ENCODE measurements at places on chromosomes 1 and 21.

DNA sequence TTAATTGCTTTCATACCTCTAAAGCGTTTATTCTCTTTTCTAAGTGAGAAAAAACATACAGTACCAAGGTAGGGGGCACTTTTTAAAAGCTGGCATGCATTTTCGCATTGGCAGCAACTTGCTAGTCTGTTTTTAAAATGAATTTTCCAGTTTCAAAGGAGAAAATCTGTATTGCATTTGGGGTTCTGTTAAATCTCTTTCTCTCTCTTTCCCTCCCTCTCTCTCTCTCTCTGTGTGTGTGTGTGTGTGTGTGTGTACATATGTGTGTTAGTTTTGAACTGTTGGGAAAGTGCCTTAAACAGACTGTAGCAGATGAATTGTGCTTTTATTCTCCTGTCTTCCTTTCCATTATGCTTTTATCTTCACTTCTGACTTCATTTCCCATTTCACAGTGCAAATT, 7.3 kb downstream of the NIBAN1 start:
- no peak for DNase-seq

- no peak for DNase-seq
Measured at GRCh38 chr1:243455760-243456651, 200.2 kb downstream of the SDCCAG8 start.

- no peak for DNase-seq
Measured at GRCh38 chr1:108704496-108704895, 8.2 kb upstream of the FNDC7 start.

- no peak for DNase-seq
Measured at GRCh38 chr1:70411360-70411844, 334 bp downstream of the CTH start.

DNA sequence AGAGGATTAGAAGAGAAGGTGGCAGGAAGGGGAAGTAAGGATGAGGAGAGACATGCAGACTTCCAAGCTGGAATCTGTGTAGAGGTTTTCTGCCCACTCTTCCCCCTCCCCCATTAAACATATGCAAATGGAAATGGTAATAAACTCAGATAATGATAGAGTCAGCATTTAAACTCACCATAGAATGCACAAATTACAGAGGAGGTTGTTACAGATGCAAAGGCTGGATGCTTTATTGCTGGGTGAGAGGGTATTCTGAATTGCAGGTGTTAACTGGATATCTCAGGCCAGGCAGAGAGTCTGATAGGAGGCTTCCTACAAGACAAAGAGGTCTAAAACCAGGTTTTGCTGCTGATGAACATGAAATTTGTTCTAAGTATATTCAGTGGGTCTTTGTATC, 372.5 kb downstream of the SEC16B start:
- DNase-seq: no peak

DNA sequence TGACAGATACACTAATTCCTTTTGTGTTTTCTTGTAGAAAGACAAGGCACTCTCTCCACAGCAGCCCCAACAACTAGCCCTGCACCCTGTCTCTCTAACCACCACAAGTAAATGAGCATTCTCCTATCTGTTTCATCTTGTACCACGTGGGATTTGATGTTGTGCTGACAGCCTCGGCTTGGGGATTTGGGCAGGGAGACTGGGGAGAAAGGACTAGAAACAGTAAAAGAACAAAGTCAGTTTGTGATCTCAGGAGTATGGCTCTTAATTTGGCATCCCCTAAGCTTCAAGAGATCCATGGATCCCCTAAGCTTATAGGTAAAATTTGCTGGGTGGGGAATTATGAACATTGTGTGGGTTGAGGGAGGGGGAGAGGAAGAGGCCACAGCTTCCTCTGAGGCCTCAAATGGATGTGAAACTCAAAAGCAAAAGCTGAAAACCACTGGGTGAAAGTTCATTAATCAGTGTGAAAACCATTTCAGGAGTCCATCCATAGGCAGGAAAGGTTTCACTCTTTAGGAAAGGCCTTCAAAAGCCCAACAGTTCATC, 3.1 kb downstream of the C1orf162 start:
- no peak for DNase-seq

DNA sequence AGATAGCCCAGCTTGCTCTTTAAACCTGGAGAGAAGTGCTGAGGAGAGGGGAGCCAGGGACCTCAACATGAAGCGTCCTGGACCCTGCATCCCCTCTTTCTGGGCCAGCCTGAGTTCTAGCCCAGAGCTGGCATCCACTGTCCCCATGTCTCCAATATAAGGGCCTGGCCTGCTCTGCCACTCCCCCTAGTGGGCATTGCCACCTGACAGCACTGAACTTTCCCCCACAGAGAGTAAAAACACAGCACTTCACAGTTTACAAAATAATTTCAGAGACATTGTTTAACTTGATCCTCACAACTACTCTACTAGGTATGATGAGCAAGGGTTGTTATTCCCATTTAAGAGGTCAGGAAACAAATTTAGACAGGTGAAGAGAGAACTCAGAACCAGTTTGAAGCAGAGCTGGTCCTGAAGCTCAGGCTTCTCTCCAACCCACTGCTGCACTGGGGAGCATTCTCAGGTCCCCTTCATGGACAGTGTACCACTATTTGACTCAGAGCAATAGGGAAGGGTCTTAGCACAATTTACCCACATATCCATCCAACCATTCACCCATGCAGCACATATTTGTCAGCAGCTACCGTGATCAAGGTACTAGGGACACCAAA, 151.2 kb downstream of the DMRTA2 start:
- no peak for DNase-seq

DNA sequence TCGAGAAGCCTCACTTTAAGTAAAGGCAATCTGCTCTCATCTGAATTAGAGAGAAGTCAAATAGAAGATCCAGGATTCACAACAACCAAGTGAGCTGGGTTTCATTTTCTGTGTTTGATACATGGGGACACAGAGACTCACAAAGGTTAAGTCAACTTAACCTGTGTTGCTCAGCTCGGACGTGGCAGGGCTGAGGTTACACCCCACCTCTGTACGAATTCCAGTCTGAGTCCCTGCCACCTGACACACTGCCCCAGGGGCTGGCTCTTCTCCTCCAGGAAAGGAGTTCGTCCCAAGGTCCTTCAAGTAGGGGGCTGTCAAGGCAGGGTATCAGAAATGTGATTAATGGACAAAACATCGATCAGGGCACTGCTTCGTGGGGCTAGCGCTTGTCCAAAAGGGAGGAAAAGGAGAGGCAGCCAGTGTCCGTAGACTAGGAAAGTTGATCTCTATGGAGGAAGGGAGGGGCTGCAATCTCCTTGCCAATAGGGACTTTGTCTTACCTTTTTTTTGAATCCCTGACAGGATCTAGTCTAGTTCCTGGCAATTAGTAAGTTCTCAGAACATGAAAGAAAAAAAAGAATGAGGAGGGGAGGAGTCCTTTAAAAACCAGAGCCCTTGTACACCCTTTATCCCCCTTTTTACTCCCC, 116.4 kb downstream of the CNIH3 start:
- DNase-seq: no peak

GRCh38 chr1:14435368-14436023, 163.0 kb upstream of the KAZN start:
- no peak for DNase-seq

GRCh38 chr1:78468521-78468920, 22.3 kb upstream of the PTGFR start:
- no peak for DNase-seq

DNA sequence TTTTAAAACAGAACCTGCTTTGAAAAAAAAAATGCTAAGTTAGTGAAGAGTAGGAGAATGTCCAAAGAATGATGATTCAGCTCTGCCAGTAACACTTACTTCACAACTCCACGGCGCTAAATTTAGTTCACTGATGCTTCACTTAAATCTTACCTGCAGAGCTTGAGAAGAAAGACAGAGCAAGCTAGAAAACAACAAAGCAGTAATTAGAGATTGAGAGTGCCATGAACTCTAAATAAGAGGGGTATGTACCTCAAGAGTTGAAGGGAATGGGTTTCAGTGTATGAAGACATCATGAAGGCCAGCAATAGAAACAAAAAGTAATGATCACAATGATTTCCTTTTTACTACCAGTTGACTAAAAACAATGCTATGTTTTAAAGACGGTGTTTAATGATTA, 32.8 kb downstream of the EPRS1 start:
- DNase-seq: no peak

GRCh38 chr1:8569242-8569641, 248.2 kb downstream of the RERE start:
- no peak for DNase-seq

DNA sequence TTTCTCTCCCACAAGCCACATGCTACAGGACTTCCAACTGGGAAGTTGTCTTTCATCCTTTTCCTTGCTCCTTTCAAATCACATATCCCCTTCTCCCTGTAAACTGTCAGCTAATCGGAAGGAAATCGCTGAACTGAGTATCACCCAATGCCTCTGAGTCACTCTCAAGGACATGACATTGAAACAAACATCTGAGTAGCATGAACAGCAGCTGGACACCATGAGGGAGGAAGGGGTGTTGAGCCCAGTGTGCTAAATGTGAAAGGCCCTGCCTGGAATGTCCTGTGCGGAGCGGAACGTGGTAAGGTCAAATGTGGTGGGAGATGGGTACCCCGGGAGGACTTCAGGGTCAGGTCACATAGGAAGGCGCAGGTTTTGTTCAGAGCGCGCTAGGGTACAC, at the start of gene OR2AJ1:
OR2AJ1 (plus strand) TSS at position 22 of the 400 bp plus-strand sequence. CDS start 8,880 bp downstream, outside the sequence.
- DNase-seq: no peak

DNA sequence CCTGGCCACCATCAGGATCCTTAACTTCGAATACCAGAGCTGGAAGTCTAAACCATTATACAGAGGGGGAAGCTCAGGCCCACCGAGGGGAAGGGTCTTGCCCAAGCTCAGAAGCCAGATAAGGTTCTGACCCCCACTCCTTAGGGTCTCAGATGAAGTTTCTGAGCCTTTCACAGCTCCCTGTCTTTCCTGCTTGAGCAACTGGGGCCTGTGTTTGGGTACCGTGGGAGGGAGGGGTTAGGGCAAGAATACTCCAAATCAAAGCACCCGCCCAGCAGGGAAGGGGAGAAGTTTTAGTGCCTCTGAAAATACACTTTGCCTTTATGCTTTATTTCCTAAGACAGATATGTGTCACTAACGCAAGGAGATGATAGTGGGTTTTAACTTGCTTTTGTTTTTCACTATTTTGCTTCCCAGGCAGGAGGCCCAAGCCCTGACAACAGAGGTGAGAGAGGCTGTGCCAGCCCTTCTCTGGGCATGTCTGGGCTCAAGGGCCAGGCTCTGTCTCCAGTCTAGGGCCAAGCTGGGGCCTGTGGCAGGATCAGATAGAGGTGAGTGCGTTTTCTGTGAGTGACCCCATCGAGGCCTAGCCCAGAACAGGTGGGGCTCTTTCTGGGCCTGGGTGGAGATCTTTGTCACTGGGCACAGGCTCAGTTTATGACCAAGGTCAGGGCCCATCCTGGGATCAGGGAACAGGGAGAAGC, 20.5 kb upstream of the TENT5B start:
- DNase-seq: no peak

DNA sequence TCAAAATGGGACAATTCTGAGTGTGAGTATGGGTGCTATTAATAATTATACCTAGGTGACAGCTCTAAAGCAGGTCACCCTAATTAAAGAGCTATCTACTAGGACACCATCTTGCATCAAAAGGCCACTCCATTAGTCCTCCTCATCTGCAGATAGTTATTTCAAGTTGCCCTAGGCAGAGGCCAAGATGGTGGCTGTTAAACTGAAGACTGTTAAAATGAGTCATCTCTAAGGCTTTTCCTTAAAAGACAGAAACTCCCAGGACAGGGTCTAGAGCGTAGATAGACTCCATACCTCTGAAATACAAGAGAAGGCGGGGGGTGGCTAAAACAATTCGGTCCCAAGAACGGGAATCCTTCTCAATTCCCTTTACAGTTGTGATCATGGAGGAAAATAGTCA, 4.5 kb upstream of the ZNF697 start:
- DNase-seq: no peak

- DNase-seq: no peak
Measured at GRCh38 chr21:17050156-17050555, 462.7 kb upstream of the CXADR start.

GRCh38 chr1:235101558-235102258, 26.9 kb downstream of the TOMM20 start:
- no peak for DNase-seq

DNA sequence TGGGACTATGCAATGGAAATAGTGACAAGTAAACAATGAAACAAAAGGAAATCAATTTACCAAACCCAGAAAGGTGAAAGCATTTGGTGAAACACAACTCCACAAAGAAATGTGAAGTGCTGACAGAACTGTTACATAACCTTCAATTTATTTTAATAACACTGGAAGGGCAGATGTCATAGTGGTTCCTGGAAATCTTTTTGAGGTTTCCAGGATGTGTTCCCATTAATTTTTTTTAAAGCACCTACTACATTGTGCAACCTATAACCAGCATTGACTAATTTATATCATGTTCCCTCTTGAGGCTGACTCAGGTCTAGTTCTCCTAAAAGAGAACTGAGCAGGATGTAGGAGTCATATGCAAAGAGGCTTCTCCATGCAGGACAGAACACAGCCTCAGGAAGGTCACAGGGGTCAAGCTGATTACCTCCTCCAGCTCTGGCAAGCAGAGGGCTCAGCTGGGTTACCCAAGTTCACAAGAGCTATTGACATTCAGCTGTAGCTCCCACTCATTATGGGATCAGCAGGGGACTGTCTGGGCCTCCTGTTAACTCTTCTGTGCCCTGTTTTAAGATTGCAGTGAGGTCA, 157.1 kb upstream of the NRIP1 start:
- no peak for DNase-seq

GRCh38 chr21:42784276-42784675, 95.1 kb downstream of the WDR4 start:
- DNase-seq: no peak

GRCh38 chr1:210588946-210589345, 260.2 kb downstream of the HHAT start:
- no peak for DNase-seq

DNA sequence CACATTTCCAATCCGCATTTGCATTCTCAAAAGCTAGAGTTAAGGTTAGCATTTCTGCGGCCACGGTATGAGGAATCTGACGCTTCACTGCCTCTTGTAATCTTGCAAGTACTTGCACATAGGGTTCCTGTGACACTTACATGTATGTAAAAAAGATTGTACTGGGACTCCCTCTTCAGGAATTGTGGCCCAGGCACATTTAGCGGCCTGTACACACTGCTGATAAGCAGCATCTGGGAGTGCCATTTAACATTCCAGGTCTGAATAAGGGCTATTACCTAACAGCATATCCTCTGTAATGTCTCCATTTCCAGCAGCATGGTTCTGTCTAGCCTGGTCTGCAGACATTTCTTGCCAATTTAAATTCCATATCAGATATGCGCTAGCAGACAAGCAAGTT, 75.7 kb downstream of the AXDND1 start:
- DNase-seq: no peak

- DNase-seq: no peak
Measured at GRCh38 chr21:32597205-32597604, 11.9 kb upstream of the TCP10L start.

GRCh38 chr1:167057241-167057688, 32.9 kb downstream of the GPA33 start:
- DNase-seq: no peak

- DNase-seq: no peak
Measured at GRCh38 chr1:6409053-6409452, 10.7 kb downstream of the HES2 start.

Data from stimulated activated CD8-positive, alpha-beta memory T cell treated with anti-CD3 and anti-CD28 coated beads, Interleukin-4, amount 100 ng/mL, for 24 hours (primary cell).